NCI-H2081 (cell line): ENCODE measurements at places on chromosomes 6 and 20.

DNA sequence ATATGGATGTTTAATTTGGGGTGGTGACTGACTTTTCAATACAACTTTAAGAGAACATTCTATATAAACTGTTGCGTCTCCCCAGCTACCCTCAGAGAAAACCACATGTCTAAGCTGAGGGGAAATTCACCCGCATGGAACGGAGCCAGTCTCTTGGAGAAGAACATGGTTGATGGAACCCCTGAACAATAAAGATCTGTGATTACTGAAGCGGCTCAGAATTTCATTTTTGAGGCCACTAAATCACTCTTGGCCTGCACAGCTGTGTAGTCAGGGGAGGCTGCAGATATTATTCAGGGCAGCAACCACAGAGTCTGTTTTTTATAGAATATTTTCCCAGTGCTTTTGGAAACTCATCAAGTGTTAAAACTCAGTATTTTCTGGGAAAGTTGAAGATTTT, 73.8 kb downstream of the EYA4 start:
- peak; percentile 21 for DNase-seq

DNA sequence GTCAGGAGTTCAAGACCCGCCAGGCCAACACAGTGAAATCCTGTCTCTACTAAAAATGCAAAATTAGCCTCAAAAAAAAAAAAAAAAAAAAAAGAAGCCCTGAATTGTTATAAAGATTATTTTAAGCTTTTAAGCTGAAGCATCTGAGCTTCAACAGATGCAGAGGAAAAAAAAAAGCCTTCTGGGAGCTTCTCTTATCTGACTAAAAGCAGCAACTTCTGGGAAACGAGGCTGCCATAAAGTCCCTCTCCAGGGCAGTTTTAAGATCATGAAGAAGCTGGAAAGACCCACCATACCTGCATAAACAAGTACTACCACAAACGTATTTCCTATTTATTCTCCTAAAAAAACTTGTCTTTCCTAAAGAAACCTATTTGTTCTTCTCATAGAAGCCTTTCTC, 3.6 kb downstream of the SERINC3 start:
- no peak for DNase-seq

DNA sequence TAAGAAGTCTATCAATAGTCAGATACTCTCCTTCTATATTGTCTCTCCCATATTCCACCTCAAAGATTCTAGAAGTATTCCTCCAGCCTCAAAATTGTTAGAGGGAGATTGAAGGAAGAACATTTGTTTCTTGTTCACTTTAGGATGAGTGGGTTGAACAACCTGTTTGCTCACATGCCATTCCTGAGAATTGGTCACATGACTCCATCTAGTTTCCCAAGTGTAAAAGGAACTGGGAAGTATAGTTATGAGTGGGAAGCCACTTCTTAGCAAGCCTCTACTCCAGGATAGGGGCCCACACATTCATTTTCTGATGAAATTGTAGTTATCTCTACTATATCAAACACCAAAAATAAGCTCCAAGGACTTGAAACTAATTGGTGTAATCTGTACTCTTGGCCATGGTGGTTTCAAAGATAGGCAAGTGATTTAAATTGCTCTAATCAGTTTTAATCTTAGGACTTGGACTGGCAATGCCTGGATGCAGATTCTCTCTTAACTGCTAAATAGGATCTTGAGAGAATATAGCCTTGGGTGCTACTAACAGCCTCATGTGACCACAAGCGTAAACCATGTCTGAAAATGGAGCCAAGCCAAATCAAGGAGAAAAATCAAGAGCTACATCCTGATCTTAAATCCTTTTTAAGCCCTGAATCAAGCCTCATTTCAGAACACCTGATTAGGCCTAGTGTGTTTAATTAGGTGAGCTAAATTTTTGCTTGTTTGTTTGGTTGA, 758.7 kb upstream of the MAN1A1 start:
- DNase-seq: no peak

GRCh38 chr6:104754788-104755409, 104.8 kb downstream of the HACE1 start:
- DNase-seq: no peak

- no peak for DNase-seq
Measured at GRCh38 chr20:5030348-5031205, 29.3 kb upstream of the SLC23A2 start.

- DNase-seq: no peak
Measured at GRCh38 chr20:49616154-49617007, 48.4 kb upstream of the PTGIS start.

- DNase-seq: no peak
Measured at GRCh38 chr6:113383701-113384100, 473.4 kb upstream of the MARCKS start.

GRCh38 chr6:46255528-46255927, 84.7 kb upstream of the ENPP5 start:
- DNase-seq: no peak

DNA sequence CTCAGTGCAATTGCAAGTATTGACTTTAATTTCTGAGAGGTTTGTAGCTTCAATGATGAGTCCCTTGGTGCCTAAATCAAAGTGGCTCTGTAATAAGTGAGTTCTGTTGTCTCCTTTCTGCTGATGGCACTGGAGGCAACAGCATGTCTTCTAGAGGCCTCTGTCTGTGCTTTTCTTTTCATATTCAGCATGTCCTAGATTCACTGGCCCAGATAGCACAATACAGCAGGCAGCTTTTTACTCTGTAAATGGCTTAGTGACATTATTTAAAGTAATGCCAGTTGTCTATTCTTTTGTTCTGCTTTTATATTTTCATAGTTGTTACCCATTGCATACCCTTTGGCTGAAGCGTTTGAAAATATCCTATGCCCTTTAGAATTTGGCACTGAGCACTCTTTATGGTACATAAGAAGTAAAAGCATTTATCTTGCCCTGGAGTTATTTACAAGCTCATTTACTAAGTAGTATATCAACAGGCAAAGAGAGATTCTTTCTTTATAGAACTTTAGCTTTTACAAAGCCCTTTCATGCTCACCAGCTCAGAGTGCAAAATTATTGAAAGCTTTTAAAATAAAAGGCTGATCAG, 271.5 kb upstream of the KCNQ5 start:
- peak; percentile 47 for DNase-seq

DNA sequence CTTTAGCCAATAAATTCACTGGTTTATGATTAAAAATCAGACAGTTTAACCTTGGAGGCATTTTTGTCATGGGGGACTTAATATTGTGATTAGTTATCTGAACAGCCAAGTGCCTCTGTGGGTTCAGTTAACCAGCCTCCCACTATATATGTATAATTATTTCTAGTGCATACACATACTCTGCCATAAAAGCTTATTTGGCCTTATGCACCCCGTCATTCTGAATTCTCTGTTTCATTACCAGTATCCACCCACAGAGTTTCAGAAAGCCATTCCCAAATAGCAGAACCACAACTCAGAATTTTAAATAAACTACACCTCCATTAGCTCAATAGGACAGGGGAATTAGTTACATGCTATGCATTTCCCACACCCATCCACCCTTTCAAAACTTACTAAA, 279.7 kb downstream of the ZFAND3 start:
- DNase-seq: no peak

DNA sequence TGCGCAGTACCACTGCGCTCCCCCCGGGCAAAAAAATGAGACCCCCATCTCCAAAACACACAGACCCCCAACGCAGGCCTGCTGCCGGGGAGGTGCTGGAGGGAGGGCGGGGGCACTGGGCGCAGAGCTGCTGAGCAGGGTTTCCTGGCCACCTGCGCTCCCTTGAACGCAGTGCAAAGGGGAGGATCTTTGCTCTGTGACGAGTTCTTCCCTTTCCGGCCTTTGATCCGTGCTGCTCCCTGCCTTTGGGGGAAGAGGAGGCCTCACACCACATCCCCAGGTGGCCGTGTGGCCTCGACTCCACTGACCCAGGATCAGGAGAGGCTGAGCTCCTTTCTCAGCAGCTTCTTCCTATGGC, 8.9 kb upstream of the COL20A1 start:
- no peak for DNase-seq

GRCh38 chr6:117771403-117771802, 96.1 kb downstream of the NUS1 start:
- DNase-seq: no peak

- DNase-seq: peak; percentile 37
Measured at GRCh38 chr6:166707045-166707444, 80.0 kb upstream of the RPS6KA2 start.

- no peak for DNase-seq
Measured at GRCh38 chr6:43687079-43687436, 533 bp downstream of the MRPS18A start.

- DNase-seq: no peak
Measured at GRCh38 chr20:9808166-9808565, 30.7 kb downstream of the PAK5 start.

DNA sequence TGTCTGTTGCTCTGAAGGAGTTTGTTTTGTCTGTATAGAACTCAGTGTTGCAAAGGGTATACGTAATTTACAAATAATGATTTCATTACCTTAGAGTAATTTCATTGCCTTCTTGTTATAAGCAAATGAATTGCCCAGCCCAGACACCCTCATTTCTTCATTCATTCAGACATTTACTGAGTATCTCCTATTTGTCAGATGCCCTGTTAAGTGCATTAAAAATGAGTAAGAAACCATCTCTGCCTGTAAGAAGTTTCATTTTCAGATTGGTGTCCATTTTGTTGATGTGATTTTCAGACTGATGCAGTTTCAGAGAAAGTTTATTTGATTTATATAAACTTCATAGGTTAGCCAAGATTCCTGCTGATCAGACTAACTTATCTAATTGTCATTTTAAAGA, 429.3 kb downstream of the PHF3 start:
- DNase-seq: no peak

DNA sequence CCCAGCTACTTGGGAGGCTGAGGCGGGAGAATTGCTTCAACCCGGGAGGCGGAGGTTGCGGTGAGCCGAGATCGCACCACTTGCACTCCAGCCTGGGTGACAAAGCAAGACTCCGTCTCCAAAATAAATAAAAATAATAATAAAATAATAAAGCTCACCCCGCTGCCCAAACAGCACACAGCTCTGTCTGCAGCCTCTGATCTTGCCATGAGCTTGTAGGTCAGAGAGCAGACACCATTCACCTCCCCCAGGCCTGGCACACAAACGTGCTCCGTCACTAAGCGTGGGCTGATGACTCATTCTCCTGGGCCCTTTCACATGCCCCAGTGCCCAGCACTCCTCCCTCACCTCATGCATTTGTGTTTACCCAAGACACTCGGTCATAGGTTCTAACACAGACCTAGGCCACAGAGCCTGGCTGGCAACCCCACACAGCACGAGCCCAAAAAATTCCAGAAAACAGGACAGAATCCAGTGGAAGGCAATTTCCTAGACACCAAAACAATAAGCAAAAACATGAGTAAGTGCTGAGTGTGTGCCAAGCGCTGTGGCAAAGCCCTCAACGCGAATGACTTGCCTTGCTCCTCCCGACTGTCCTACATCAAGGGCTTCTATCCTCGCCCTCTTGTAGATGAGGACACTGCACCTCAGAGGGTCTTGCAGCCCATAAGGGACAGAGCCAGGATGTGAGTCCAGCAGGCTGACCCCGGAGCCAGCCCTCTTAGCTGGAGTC, 18.0 kb downstream of the ATP9A start:
- DNase-seq: no peak

DNA sequence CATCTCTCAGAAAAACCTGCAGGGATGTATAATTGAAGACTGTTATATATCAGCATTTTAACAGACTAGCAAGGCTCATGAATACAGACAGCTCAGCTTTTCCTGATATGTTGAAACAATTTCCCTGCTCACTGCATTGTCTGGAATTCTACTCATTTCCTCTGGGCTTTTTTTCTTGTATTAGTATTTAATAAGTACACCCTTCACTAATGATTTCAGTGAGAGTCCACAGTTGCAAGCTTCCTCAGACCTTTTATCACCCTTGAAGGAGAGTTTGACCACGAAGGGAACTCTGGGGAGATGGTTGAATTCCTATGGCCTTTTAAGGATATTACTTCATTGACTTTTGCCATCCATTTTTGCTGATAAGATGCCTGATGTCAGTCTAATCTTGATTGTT, 248.7 kb downstream of the ADGB start:
- no peak for DNase-seq

- no peak for DNase-seq
Measured at GRCh38 chr20:10468340-10468845, 33.3 kb downstream of the SLX4IP start.

DNA sequence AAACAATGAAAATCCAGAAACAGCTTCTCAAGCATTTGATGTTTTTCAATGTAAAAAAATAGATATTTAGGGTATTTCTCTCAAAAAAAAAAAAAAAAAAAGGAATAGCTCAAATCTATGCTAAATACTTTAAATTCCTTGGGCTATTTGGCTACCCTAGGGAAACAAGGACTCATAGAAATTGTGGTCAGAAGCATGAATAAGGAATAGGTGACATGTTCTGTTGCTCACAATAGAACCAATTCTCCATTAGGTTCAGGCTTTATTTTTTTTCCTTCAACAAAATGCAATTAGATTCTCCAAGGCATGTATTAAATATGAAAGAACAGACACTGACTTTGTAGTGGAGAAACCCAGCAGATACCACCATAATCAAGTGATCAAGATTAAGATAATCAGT, 904.3 kb upstream of the FLRT3 start:
- DNase-seq: no peak

GRCh38 chr20:2302384-2303060, 6.7 kb downstream of the TGM3 start:
- no peak for DNase-seq

DNA sequence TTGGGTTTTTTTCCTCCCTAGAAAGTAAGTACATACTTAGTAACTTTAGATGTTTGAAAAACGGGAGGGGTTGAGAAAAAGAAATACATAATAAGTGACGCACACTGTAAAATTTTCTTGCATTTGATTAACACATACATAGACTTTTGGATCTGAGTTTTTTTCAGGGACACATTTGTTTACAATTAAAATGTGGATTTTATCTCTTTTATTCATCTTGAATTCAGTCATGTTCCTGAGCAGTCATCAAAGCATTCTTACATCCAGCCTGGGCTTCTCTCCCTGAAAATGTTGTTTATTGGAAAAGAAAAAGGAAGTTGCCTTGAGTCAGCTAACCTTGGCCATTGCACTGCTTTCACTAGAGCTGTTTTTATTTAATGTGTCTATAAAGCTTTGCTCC, 8.7 kb upstream of the RPP40 start:
- DNase-seq: no peak

GRCh38 chr6:100724696-100725095, 156.4 kb downstream of the ASCC3 start:
- DNase-seq: no peak

DNA sequence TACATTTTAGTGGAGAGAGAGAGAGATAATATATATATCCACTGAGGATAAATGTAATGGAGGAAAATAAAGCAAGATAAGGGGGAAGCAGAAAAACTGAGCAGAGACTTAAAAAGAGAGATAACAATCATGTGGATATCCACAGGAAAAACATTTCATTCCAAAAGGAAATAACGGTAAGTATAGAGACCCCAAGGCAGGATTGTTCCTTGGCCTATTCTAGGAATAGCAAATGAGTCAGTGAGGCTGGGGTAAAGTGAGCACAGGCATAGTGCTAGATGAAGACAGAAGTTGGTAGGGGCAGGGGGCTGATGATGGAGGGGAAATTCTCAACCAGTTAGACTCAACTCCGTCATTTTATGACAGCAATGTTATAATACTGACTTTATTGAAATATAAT, 11.2 kb downstream of the CDC40 start:
- no peak for DNase-seq

- DNase-seq: no peak
Measured at GRCh38 chr20:25567286-25567685, 18.0 kb downstream of the NINL start.
